ENCODE measurements at places on chromosomes 12 and 14. TPM values are rescaled to one million over a fixed set of nuclear protein-coding genes. Genes with fewer than 3 reads are reported as not detected.

Gene BDKRB2
- total RNA-seq = 0.05 TPM

- no peak for DNase-seq
- no peak overlapping the region for H3K4me3 ChIP-seq
- no peak overlapping the region for H3K27ac ChIP-seq
- no peaks in the 10 kb centered on the region for H3K4me1 ChIP-seq
- H3K27me3 ChIP-seq = no peaks in the 10 kb centered on the region
- H3K36me3 ChIP-seq = no peaks in the 10 kb centered on the region
Measured at GRCh38 chr12:3336606-3337311, 154.2 kb upstream of the PRMT8 start.

Gene LHX5
- not detected for total RNA-seq

DNA sequence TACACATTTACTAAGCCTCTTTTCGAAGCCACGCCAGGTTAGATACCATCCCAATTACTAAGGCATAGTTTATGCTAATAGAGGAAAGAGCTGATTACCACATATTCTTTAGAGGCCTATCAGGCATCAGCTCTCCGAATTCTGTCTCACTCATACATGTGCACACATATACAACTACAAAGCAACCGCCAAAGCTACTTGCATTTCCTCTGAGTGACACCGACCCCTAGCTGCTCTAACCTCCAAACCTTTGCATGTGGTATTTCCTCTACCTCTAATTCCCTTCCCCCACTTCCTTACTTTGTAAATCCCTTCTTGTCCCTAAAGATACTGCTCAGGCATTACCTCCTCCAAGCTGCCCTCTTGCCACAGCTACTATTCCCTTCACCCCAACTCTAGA, 107.2 kb downstream of the DUSP6 start:
- no peaks in the 10 kb centered on the region for H3K27me3 ChIP-seq
- no peak overlapping the region for H3K27ac ChIP-seq
- DNase-seq = no peak
- no peaks in the 10 kb centered on the region for H3K36me3 ChIP-seq
- no peaks in the 10 kb centered on the region for H3K4me1 ChIP-seq

DNA sequence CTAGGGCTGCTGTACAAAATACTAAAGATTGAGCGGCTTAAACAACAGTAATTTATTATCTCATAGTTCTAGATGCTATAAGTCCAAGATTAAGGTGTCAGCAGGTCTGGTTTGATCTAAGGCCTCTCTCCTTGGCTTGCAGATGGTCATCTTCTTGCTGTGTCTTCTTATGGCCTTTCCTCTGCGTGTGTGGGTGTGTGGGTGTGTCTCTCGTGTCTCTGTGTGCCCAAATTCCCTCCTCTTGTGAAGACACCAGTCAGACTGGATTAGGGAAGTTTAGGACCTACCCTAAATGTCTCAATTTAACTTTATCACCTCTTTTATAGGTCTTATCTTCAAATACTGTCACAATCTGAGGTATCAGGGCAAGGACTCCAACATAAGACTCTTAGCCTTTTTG, 28.3 kb downstream of the DDHD1 start:
- no peaks in the 10 kb centered on the region for H3K36me3 ChIP-seq
- DNase-seq = no peak
- H3K27me3 ChIP-seq = no peaks in the 10 kb centered on the region
- H3K4me3 ChIP-seq = no peak overlapping the region
- H3K4me1 ChIP-seq = no peaks in the 10 kb centered on the region
- no peak overlapping the region for H3K27ac ChIP-seq

GRCh38 chr12:47717443-47718193, 7.7 kb downstream of the ENDOU start:
- no peak overlapping the region for H3K27ac ChIP-seq
- H3K27me3 ChIP-seq = no peaks in the 10 kb centered on the region
- H3K36me3 ChIP-seq = no peaks in the 10 kb centered on the region
- H3K4me1 ChIP-seq = peaks cover 3% of the 10 kb centered on the region
